ENCODE measurements at places on chromosomes 1 and 21. TPM values are rescaled to one million over a fixed set of nuclear protein-coding genes. Genes with fewer than 3 reads are reported as not detected.

GRCh38 chr21:17523007-17523451 lies 10.2 kb downstream of the CXADR start:
- DNase-seq = no peak

DNA sequence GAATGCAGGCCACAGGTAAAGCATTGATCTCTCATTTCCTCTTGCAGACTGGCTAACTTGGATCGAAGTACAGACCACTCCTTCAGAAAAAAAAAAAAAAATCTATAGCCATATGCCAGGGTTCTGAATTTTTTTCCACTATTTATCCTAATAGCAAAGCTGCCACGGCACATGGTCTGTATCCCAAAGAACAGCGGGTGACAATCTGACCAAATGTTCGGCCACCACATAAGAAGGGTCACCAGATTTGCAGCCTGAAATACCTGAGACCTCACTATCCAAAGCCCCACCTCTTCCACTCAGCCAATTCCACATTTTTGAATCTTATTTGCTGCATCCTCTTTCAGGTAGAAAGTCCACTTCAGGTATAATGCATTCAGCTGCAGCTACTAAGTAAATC lies 55.6 kb upstream of the RGS7 start:
- DNase-seq = no peak

GRCh38 chr1:219189021-219189824 lies 15.5 kb downstream of the LYPLAL1 start:
- no peak for DNase-seq

The TMIGD3 gene
- 0.91 TPM for polyA plus RNA-seq

The TDRD10 gene
- 1.3 TPM for polyA plus RNA-seq

The THEM4 gene
- polyA plus RNA-seq = 41.1 TPM

- DNase-seq = no peak
Measured at GRCh38 chr1:52554756-52555155, 1.9 kb upstream of the TUT4 start.

DNA sequence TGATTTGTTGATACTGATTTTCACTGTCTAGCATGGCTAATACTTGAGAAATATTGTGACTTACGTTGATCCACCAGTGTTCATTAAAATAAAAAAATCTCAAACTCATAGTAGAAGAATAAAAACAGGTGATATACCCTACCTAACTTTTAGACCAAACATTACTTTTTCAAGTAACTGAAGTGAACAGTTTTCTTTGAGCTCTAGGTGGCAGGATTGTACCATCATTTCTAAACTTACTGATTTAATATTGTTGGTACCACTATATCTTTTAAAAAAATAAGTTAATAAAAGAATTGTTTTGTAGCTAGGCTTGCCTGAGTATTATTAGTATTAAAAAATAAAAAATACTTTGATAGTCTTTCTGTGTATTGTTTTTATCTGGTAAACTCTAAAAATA lies 21.5 kb downstream of the CDC73 start:
- no peak for DNase-seq

The PLA2G2F gene
- polyA plus RNA-seq = 0.13 TPM

The NEXN gene
- polyA plus RNA-seq = 15.4 TPM

The FCER1G gene
- 39.3 TPM for polyA plus RNA-seq

GRCh38 chr1:29438991-29439390 lies 202.7 kb downstream of the PTPRU start:
- no peak for DNase-seq

The RLF gene
- polyA plus RNA-seq = 23.2 TPM
